ENCODE measurements at places on chromosomes 4 and X.

DNA sequence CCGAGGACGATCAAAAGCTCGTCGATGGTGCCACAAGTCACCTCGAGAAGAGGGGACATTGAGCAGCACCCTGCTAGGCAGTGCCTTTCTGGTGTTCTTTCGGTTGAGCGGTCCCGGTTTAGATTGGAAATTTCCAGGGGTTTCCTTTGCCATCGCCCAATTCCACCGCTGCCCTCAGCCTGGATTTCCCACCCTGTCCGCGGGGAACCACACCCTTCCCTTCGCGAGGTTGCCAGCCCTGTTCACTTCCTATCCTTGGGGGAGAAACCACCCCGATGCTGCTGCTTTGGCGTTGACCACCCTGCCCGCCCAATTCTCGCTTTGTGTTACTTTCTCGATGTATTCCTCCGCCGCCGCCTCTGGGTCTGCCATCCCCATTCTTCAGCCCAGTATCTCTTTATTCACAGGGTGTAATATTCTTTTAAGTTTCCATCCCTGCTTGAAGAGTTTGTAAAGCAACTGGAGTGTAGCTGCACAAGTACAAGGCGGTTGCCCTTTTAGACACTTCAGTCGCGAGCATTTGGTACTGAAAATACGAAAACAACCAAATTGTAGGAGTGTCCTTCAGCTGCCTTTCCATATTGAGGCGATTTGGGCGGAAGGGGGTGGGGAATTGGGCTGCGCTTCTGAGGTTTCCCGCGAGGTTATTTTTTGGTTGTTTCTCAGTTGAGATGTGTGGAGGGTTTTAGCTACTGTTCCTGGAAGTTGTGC lies 1.1 kb downstream of the OGT start:
- peak; percentile 52 for DNase-seq

DNA sequence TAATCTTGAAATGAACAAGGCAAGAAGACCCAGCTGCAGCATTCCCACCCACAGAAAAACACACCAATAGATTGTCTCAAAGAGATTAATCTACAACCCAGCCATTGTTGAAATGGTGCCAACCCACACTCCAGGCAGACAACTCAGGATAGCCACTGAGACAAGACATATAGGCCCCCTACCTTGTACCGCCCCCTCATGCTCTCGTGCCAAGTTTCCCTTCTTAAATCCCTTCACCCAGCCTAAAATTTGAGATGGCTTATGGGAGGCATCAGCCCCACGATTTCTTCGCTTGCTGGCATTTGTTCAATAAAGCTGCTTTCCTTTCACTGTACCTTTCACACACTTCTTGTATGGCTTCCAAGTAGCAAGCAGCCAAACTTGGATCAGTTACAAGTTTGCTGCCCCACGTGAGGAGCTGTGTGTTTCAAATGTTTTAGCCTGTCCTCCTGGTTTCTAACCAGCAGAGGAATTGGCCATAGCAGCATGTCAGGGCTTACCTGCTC lies 1754.1 kb downstream of the C4orf33 start:
- no peak for DNase-seq

- DNase-seq = peak; percentile 89
Measured at GRCh38 chrX:72079607-72080006, 52.1 kb downstream of the RTL5 start.

GRCh38 chr4:130329036-130329435 lies 1233.1 kb downstream of the C4orf33 start:
- DNase-seq = no peak
